ENCODE measurements at places on chromosomes 12 and 14.

- DNase-seq = no peak
These were observed 2.7 kb downstream of the FAIM2 start for GRCh38 chr12:49901026-49901425.

DNA sequence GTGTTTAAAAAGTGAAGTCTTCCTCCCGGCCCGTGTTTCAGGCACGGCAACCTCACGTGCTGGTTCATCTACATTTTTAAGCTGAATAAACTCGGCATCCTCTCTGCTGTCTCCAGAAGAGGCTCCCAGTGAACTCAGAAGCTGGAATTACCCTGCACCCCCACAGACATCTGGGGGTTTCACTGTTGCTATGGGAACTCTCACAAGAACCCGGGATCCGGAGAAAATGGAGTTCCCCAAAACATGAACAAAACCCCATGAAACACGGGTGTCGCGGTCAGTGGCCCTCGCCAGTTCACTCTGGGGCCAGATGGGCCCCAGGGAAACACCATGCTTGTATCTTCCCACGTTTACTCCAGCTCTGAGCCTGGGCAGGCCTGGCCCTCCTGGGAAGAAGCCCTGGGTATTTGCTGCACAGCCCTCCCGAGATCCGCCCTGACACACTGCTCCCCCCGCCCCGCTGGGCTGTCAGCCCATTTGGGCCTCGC is 143.7 kb downstream of the PIWIL1 start:
- no peak for DNase-seq

GRCh38 chr12:127282786-127283565 is 984.0 kb upstream of the TMEM132C start:
- no peak for DNase-seq

- no peak for DNase-seq
These were observed 96.8 kb downstream of the SINHCAF start for GRCh38 chr12:31228811-31229792.

- no peak for DNase-seq
These were observed 10.6 kb downstream of the BBS10 start for GRCh38 chr12:76337583-76337982.

- no peak for DNase-seq
These were observed 139.3 kb downstream of the TTC7B start for GRCh38 chr14:90676912-90677311.

- DNase-seq = no peak
These were observed 93.8 kb upstream of the MON2 start for GRCh38 chr12:62372825-62373224.

DNA sequence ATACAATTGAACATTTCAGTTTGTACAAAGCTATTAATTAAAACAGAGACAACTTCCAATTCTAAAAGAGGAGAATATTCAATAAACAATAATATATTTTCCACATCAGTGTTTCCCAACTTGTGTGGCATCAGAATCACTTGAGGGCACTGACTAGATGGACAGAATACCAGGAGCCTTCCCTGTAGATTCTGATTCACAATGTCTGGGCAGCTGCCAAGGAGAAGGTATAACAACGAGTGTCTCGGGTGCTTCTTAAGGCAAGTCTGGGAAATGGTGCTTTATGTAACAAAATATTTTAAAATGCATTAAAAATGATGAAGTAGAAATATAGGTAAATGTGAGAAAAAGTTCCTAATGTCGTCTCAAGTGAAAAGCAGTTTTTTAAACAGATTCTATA is 26.2 kb downstream of the GALC start:
- DNase-seq = no peak

DNA sequence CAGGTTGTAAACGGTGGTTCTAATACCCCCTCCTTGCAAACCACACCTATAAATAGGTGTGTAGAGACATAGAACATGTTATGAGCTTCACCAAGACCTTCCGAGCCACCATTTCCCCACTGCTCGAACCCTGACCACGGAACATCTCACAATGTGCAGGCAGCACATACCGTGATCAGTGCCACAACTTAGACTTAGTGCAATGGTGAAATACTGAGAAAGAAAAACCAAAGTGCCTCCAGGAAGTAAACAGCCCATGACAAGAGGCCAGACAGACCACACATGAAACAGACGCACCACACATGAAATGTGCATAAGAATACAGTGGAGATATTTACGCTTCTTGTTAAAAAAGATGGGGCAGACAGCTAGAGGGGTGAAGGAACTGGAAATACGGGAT is 166.9 kb upstream of the CCND2 start:
- no peak for DNase-seq

GRCh38 chr12:13093848-13094220 is 9.6 kb downstream of the GSG1 start:
- DNase-seq = no peak

GRCh38 chr12:49689237-49689636 is 18.0 kb downstream of the FMNL3 start:
- no peak for DNase-seq

DNA sequence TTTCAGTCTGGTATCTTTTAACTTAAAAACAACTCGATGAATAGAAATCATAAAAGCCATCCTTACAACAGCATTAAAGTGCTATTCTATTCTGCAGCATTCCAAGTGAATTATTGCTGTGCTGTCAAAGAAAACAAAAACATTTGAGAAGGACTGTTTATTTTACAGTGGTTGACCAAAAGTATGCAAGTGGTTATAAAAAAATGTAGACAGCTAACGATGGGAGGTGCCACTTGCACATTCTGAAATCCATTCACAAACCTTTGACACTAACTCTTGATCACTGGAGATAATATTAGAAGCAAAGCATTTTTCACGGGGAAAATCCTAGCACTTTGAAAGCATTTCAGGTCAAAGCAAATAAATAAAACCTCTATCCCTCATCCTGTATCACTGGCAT is 55.6 kb downstream of the HMGA2 start:
- DNase-seq = no peak

- no peak for DNase-seq
These were observed 23.9 kb downstream of the NCKAP1L start for GRCh38 chr12:54521293-54522060.

DNA sequence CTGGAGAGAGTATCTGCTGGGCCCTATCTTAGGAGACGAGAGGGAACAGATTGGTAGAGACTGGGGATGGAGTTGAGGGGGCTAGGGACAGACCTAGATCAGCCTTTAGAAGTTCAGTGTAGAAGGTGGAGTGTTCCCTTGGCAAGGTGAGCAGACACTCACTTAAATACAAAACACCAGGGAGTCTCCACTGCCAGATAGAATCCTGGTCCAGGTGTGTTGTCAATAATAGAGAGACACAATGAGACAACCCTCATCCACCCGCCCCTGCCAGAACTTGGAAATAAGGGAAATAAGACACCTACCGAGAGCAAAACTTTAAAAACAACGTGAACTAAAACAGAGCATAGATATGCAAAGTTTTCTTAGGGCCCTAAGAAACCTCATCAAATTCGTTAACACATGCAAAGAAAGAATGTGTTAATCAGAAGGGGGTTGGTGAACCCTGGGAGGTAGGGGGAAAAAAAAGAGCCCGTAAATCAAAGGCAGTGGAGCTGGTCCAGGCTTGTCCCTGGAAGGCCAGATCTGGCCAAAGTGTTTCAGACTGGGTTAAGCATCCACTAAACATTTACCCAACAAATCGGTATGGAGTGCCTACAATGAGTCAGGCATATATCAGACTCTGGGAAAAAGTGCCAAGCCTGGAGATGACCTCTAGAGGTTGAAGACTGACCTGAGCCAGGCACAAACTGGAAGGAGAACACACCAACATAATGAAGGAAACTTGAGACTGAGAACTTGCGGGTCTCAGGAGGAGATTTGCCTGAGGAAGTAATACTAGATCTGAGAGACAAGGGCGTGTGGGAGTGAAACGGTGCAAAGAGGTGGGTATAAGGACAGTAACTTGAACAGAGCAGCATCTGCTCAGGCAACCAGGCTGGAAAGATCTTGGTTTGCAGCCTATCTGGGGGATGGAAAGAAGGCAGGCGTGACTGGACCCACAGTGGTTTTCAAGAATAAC is 37.0 kb upstream of the OTX2 start:
- DNase-seq = no peak

DNA sequence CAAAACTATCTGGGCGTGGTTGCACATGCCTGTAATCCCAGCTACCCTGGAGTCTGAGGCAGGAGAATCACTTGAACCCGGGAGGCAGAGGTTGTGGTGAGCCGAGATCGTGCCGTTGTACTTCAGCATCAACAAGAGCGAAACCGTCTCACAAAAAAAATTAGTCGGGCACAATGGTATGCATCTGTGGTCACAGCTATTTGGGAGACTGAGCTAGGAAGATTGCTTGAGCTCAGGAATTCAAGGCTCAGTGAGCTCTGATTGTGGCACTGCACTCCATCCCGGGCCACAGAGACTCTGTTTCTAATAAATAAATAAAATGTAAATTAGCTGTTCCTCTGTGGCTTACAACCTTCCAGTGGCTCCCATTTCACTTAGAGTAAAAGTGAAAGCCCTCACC is 28.0 kb downstream of the RCOR1 start:
- DNase-seq = no peak

- no peak for DNase-seq
These were observed 124.3 kb downstream of the SLC41A2 start for GRCh38 chr12:104833756-104834155.

GRCh38 chr14:24513009-24513408 is 4.9 kb upstream of the CMA1 start:
- no peak for DNase-seq

DNA sequence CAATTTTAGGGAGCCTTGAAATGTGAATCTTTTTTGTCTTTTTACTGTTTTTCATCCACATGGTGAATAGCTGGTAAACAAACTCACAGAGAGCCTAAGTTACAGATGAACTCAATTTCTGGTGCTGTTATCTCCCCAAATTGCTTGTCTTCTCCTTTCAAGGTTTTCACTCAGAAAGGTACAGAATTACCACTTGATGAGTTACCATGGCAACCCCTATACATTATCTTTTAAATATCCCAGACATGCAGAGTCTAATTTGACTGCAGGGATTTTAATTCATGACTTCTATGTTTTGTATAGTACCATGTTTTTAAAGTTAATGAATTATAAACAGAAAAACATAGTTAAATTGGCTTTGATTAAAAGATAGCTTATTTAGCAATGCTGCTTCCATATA is 203.7 kb downstream of the PELI2 start:
- DNase-seq = no peak

DNA sequence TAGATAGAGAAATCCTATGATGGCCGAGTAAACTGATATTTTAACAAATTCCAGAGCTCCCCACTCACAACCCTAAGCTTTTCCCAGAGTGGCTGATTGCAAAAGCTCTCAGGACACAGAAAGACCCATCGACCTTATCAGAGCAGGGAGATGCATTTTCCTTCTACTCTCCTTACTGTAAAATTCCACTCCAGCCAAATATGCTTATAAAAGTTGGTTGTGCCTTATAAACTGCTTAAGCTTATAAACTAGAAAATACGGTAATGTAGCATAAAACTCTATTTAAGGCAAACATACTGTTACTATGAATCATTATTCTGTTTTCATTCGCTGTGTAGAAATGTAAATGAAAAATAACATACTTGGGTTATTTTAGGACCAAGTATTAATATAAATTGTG is 41.6 kb upstream of the TRHDE start:
- DNase-seq = no peak

- no peak for DNase-seq
These were observed 235.5 kb downstream of the MDGA2 start for GRCh38 chr14:47439953-47440352.

All from Calu3 (cell line).